ENCODE measurements at places on chromosomes 3 and 15.
A peak's percentile ranks its signal among the peaks of the same experiment; 100 is the strongest.

- no peak for DNase-seq
These were observed 23.5 kb downstream of the B3GALNT1 start for GRCh38 chr3:161081633-161082032.

DNA sequence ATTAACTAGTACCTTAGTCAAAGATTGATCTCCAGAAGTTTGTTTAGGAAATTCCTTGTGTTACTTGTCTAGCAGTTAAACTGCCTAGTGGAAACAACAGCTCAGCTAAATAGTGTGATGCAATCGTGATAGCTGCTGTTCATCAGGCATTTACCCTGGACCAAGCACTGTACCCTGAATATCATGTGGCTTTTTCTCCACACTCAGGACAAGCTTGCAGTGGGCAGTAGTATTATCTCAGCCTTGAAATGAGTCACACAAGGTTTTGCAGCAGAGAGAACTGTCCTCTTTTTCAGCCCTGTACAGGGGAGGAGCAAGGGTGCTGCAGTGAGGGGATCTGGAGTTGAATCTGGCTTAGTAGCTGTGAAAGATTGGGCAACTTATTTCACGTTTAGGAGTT lies 208.4 kb downstream of the TP63 start:
- DNase-seq = no peak

- peak; percentile 91 for DNase-seq
These were observed 78.2 kb downstream of the CCNL1 start for GRCh38 chr3:157081626-157082210.

DNA sequence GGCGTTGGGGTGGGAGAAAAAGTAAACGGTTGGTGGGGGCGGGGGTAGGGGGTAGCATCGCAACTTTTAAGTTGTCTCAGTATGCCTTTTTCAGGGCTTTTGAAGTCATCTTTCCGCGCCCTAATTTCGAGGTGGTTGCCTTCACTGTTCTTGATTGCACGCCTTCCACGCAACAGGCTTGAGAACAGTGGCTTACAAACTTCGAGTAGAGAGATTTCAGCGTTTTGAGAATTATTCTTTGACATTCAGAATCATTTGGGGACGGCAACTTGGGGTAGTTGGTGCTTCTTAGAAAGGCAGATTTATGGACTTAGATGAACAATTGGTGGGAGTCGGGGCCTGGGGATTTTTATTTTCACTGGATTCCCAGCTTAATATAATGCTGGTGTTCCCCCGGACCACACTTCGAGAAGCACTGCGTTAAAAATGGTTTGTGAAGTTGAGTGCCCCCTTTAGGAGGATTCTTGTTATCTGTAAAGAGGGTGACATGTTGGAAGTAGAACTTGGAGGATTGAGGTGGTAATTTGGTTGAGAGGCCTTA lies 880 bp downstream of the PPP4R2 start:
- DNase-seq = no peak

DNA sequence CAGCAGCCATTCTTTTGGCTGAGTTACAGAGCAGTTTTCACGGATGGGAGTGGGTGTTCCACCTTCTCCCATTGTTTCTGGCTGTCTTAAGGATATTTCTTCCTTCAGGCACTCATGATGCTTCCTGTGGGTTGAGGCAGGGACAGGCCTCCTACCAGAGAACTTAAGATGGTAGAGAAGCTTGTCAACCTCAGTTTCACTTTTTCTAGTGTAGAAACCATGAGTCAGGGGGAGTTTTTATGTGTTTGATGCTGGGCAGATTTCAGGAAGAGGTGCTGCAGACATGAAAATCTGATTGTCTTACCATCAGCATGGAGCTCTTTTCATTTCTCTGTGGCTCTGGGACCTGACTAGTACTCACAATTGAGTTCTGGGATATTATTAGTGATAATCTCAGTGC lies 48.7 kb upstream of the VEPH1 start:
- no peak for DNase-seq

DNA sequence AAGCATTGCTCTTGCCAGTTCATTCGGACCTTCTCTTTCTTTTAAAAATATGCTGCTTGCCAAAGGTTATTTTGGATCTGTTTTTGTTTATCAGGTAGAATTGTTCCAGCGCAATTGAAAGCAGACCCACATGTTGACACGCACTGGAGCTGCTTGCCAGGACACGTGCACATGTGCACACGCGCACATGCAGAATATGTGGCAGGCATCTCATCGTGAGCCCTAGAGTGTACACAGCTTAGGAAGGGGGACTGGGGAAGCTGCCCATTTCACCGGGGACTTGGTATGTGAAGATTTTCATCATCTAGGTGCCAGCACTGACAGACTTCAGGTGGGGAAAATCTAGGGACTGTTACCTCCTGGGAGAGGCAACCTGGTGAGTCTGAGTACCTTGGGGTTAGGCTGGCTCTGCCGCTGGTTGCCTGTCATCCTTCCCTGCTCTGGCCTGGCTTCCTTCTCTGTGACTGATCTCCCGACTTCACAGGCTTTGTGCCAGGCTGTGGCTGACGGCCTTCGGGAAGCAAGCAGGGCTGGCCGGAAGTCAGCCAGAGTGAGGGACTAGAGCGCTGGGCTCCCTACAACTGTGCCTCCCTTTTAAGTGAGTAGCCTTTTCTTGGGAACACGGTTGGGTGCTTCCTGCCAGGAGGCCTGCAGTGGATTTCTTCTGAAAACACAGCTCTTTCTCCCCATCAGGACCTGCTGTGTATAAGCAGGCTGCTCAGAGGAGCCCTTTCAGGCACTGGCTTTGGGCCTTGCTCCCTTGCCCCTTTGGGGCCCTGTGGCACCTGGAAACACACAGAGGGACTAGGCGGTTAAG lies 129.3 kb downstream of the EEFSEC start:
- DNase-seq = peak; percentile 69

- DNase-seq = no peak
These were observed 164.5 kb downstream of the IGF1R start for GRCh38 chr15:98812716-98813446.

GRCh38 chr15:64982472-64982871 lies 7.2 kb downstream of the SPG21 start:
- no peak for DNase-seq

- no peak for DNase-seq
These were observed 90.7 kb upstream of the AGTR1 start for GRCh38 chr3:148606979-148607378.

DNA sequence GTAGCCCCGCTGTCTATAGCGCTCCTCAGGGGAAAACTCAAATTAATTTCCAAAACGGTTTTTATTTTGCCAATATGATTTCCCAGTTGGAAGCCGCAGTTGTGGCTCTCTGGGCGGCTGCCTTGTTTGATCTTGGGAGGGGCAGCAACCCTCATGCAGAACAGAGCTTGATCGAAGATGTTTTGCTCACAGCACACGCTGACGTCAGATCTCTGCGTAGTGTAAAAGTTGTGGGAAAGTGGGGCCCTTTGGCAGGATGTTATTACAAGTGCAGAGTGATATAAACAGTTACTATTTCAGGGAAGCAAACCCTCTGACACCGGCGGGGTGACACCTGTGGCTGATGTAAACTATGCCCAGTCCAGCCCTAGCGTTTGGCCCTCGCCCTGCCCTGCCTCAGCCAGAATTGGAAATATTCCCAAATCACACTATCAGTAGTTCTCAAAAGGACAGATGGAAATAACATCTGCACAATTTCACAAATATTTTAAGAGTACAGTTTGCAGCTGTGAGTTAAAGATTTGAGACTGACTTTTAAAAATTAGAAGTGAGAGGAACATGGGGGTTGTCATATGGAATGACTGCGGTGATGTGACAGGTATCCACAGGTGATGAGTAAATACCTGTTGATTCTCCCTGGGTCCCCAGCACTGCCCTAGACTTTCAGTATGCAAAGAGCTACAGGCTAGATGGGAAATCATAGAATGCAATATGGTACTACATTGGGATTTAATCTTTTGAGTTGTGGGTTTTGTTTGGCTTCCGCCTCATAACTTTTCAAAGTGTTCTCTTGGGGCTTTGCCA lies 1.7 kb downstream of the SYNM start:
- DNase-seq = no peak

DNA sequence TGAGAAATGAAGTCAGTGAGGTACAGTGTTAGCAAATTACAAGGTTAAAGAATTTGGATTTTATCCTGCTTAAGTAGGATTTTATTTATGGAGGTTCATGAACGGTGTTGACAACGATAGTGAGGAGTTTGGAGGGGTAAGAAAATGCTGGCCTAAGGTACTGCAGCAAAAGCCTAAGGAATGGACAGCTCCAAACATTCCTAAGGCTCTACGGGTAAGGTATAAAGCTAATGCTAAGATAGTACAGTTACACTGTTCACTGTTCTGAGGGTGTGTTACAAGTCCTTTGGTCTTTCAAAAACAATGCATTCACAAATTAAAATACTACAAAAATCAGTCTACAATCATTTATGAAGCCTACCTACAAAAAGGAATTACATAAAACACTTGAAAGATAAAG lies 7.3 kb downstream of the MTMR10 start:
- no peak for DNase-seq

GRCh38 chr3:191355406-191355805 lies 25.1 kb upstream of the UTS2B start:
- DNase-seq = no peak

DNA sequence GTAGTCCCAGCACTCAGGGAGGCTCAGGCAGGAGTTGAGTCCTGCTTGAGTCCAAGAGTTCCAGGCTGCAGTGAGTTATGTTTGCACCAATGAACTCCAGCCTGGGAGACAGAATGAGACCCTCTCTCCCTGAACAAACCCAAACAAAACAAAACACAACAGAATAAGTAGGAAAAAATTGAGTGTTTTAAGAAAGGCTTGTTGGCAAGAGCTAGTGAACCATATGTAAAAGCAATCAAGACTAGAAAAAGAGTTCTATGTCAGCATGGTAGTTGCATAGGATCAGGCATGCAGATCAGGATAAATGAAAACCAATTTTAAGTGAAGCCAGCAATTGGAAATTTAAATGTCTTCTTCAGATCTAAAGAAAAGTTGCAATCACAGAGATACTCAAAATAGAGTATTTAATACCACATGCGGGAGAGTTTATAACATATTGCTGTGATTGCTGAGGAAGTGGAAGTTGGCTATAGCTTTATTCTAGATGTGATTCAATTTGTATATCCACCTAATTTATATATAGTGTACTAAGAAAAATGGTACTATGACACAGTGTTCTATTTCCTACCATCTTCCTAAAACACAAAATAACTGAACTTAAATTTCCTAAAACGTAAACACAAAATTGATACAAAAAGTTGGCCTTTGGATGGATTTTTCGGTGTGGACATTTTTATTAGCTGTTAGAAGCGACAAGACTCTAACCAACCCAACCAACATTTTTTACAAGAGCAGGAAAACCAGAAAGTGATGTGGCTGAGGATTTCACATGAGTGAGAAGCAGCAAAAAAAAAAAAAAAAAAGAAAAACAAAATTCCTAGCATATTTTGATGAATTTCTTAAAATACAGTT lies 101.9 kb upstream of the ROBO1 start:
- no peak for DNase-seq

DNA sequence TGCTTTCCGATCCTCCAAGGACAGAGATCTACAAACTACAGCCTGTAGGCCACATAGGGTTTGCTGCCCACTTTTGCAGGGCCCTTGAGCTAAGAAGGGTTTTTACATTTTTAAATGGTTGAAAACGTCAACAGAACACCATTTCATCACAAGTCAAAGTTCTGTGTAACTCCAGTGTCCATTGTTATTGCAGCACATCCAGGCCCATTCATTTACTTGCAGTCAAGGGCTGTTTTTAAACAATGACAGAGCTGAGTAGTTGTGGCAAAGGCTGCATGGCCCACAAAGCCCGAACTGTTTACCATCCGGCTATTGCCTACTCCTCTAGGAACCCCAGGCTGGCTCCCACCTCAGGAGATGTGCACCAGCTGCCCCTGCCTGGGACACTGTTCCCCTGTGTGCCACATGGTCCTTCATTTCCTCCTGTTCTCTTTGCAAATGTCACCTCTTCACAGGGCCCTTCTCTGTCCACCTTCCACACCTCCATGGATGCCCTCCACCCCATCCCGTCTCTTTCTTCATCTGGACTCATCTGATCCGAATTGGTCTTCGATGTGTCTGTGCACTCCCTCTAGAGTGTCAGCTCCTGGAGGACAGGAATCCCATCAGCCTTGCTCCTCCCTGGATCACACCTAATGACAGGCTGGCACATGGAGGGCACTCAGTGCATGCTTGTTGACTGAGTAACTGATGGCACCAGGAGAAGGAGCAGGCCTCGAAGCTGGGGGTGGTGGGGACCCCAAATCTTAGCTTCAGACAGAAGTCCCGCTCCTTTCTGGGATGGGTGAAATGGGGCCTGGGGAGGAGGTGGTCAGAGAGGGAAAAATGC lies 69.5 kb upstream of the IQSEC1 start:
- no peak for DNase-seq

GRCh38 chr3:55014906-55015305 lies 87.0 kb upstream of the LRTM1 start:
- no peak for DNase-seq

DNA sequence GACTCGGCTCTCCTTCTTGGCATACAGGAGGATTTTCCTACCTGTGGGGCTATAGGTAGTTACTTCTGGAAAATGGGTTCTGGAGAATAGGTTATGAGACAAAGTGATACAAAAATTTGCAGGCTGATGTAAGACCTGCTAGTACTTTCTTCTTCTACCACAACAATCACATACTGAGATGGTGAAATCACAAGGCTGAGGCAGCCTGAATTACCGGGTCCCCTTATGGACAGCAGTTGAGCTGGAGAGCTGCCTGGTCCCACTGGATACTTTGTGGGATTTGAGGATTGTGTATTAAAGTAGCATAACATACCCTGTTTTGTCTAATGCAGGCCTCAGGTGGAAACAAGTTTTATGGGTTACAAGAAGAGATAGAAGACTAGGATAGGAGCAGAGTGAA lies 86.5 kb upstream of the FAM98B start:
- DNase-seq = no peak

DNA sequence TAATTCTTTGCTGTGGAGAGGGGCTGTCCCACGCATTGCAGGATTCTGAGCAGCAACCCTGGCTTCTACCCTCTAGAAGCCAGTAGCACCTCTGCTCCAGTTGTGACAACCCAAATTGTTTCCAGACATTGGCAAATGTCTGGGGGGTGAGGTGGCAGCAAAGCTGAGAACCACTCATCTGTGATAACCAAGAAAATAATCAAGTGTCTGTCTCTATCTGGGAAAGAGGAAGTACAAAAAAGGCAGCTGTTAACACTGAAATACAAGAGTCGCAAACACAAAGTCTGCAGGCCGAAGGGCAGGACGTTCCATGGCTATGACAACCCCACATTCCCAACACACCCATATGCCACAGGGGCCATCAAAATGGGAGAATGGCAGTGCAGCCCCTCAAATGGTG lies 42.2 kb upstream of the GNB5 start:
- no peak for DNase-seq
